ENCODE measurements at places on chromosomes 16 and 17. TPM values are rescaled to one million over a fixed set of nuclear protein-coding genes. Genes with fewer than 3 reads are reported as not detected.

Gene GRAPL
- total RNA-seq = not detected

Gene RPA1
- total RNA-seq = 64.4 TPM

Gene AIPL1
- not detected for total RNA-seq

Gene TMEM235
- total RNA-seq = not detected

Gene WNT9B
- total RNA-seq = not detected

Gene SCIMP
- total RNA-seq = not detected

Gene TK2
- total RNA-seq = 15.8 TPM

Gene HIGD1B
- total RNA-seq = not detected

Gene EZH1
- 12.6 TPM for total RNA-seq

Data from A549 treated with CpdA at 1 μM for 4 hours (cell line).